ENCODE measurements at places on chromosomes 1 and 21. TPM values are rescaled to one million over a fixed set of nuclear protein-coding genes. Genes with fewer than 3 reads are reported as not detected.

DNA sequence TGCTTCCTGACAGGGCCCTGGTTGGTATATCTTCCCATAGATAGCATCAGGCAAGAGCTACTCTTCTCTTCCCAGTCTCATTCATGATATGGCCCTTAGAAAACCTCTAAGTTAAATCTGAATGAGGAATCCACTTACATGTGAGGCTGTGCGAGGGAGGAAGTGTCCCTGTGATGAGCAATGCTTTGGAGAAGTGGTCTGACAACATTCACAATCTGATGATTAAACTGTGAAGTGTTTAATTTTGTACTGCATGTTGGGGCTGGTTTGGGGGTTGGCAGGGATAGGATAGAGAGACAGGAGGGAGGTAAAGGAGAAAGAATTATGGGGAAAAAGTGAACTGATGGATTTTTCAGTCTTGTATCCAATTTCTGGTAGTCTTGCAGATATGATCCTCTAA lies 421.2 kb upstream of the DAB1 start:
- no peak overlapping the region for H3K27ac ChIP-seq
- H3K4me3 ChIP-seq: no peak overlapping the region
- H3K36me3 ChIP-seq: peaks cover 7% of the 10 kb centered on the region

- no peak overlapping the region for H3K4me3 ChIP-seq
- peaks cover 3% of the 10 kb centered on the region for H3K27me3 ChIP-seq
- H3K36me3 ChIP-seq: no peaks in the 10 kb centered on the region
- no peak for DNase-seq
- peaks cover 23% of the 10 kb centered on the region for H3K4me1 ChIP-seq
- no peak overlapping the region for H3K27ac ChIP-seq
Measured at GRCh38 chr1:161111527-161111926, 6.3 kb downstream of the PFDN2 start.

- no peaks in the 10 kb centered on the region for H3K27me3 ChIP-seq
- no peak overlapping the region for H3K4me3 ChIP-seq
- peaks cover 4% of the 10 kb centered on the region for H3K4me1 ChIP-seq
- H3K36me3 ChIP-seq: no peaks in the 10 kb centered on the region
Measured at GRCh38 chr21:43597052-43597451, 62.2 kb downstream of the HSF2BP start.

GRCh38 chr1:187408212-187409004 lies 579.7 kb downstream of the PLA2G4A start:
- peak overlapping the region; percentile 74 for H3K27ac ChIP-seq
- no peak for DNase-seq
- H3K27me3 ChIP-seq: peaks cover 2% of the 10 kb centered on the region
- peaks cover 7% of the 10 kb centered on the region for H3K4me1 ChIP-seq

The MEX3A gene
- 63.9 TPM for total RNA-seq

GRCh38 chr1:43558346-43558841 lies 27.7 kb downstream of the PTPRF start:
- no peak overlapping the region for H3K4me3 ChIP-seq
- H3K27ac ChIP-seq: no peak overlapping the region
- DNase-seq: peak; percentile 23
- H3K27me3 ChIP-seq: peaks cover 5% of the 10 kb centered on the region
- peaks cover 8% of the 10 kb centered on the region for H3K4me1 ChIP-seq
- H3K36me3 ChIP-seq: peaks cover 10% of the 10 kb centered on the region

GRCh38 chr1:19305880-19306279 lies 6.1 kb downstream of the AKR7A2 start:
- H3K4me3 ChIP-seq: no peak overlapping the region
- peaks cover 44% of the 10 kb centered on the region for H3K36me3 ChIP-seq
- peaks cover under 1% of the 10 kb centered on the region for H3K4me1 ChIP-seq
- no peak for DNase-seq

The ZYG11A gene
- 0.18 TPM for total RNA-seq

GRCh38 chr21:37276377-37276776 lies 9.2 kb upstream of the VPS26C start:
- H3K4me3 ChIP-seq: no peak overlapping the region
- H3K27ac ChIP-seq: no peak overlapping the region
- H3K27me3 ChIP-seq: no peaks in the 10 kb centered on the region
- DNase-seq: no peak
